ENCODE measurements at places on chromosomes 11 and 22.

DNA sequence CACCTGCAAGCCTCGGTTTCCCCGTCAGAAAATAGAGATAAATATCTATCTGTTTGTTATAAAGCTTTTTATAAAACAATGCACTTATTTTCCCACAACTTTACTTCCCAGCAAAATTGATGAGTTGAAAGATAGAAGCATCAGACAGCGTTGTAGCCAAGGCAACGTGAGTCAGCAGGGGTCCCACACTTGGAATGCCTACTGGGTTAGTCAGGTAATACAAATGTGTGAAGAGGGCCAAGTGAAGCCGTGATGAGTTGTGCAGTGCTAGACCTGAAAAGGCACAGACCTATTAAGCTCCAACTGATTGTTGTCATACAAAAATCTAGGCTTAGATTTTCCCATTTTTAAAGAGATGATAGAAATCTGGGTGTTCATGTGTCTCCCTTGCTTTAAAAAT is 118.7 kb downstream of the PGR start:
- no peak for DNase-seq

DNA sequence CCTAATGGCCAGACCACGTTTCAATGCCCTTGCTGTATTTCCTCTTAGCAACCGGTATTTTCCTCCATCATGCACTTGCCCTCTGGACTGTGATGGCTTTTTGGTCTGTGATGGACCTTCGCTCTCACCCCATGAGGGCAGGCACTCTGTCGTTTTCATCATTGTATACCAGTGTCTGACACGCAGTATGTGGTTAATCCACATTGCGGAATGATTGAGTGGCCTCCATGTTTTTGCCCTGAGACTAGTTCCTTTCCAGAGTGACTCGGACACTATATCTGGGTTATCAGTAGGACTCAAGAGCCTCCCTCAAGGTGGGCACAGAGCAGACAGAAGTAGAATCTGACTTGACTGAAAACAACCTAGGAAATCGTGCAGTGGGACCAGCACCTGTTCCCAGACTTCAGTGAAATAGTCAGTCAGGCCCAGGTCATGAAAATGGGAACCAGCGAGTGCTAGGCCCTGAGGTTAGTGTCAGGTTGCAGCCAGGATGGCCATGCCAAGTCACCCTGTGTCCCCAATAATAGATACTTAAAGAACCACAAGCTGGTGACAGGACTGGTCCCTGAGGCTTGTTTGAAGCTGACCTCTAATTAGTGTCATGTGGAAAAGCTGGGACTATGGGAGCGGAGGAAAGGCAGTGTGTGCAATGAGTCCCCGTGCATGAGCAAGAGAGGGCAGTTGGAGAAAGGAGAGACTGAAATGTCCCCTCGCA is 464.7 kb downstream of the INSC start:
- DNase-seq: no peak

GRCh38 chr11:74730571-74731260 is 510 bp downstream of the CHRDL2 start:
- DNase-seq: no peak

GRCh38 chr11:21825127-21825526 is 367.8 kb upstream of the ANO5 start:
- DNase-seq: no peak

Data from activated T-helper 1 cell treated with Interleukin-2 at 50 U/mL for 16 hours (primary cell).